Skin of body (tissue), 3 donors: ENCODE measurements at places on chromosomes 11 and 22.

DNA sequence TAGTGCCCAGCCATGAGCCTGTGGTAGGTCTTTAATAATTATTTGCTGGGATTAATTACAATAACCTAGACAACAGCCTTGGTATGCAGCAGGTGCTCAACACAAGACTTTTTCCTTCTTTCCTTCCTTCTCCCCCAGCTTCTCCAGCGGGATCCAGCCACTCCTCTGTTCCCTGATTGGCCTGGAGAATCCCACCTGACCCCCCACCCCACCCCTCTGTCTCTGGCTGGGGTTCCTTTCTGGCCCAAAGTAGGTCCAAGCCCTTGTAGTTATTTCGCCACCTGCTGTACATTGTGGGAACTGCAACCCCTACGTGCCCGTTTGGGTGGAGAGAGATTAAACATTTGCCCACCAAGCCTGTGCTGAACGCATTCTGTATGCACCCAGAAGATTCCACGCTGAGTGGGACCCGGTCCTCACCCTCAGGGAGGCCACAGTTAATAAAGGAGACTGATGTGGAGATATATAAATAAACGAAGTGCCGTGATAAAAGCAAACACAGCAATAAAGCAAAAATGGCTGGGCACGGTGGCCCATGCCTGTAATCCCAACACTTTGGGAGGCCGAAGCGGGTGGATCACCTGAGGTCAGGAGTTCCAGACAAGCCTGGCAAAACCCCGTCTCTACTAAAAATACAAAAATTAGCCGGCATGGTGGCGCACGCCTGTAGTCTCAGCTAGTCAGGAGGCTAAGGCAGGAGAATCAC lies 32.1 kb upstream of the DGKZ start:
- no peak for DNase-seq

GRCh38 chr22:20989323-20990138 lies 7.4 kb downstream of the LZTR1 start:
- DNase-seq: no peak

DNA sequence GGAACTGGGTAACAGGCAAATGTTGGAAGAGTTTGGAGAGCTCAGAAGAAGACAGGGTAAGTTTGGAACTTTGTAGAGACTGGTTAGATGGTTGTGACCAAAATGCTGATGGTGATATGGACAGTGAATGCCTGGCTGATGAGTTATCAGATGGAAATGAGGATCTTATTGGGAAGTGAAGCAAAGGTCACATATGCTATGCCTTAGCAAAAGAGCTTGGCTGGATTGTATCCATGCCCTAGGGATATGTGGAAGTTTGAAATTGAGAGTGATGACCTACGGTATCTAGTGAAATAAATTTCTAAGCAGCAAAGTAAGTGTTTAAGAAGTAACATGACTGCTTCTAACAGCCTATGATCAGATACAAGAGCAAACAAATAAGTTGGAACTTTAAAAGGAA lies 17.8 kb downstream of the BBOX1 start:
- DNase-seq: no peak

DNA sequence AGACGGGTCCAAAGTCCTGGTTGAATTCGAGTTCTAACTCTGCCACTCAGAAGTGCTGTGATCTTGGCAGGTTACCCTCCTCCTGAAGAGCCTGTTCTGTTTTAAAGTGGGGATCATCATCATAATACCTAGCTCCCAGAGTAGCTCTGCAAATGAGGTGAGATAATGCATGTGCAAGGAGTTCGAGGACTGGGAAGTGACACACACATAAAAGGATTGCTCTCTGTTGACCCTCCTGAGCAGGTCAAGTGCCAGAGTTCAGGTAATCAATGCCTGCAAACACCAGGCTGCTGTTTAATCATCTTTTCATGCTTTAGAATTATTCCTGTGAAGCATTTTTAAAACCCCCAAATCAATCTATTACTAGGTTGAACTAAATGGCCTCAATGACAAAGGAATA lies 19.9 kb downstream of the RCN1 start:
- no peak for DNase-seq

DNA sequence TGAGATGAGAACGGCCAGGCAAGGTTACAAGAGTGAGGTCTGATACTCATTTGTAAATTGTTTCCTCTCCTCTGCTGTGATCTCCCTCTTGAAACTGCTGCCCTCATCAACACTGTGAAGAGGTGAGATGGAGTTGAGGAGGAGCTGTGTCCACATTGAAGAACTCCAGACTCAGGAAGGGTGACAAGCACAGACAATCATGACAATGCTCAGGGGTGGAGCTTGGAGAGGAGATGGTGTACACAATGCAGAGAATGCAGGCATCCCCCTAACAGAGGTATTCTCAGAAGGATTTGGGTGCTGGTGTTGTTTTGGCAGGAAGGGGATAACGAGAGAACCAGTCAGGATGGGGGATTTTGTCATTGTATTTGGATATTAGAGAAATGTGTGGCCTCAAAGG lies 21.5 kb upstream of the MMP7 start:
- DNase-seq: no peak

GRCh38 chr22:35630387-35630793 lies 13.3 kb upstream of the MB start:
- DNase-seq: no peak

DNA sequence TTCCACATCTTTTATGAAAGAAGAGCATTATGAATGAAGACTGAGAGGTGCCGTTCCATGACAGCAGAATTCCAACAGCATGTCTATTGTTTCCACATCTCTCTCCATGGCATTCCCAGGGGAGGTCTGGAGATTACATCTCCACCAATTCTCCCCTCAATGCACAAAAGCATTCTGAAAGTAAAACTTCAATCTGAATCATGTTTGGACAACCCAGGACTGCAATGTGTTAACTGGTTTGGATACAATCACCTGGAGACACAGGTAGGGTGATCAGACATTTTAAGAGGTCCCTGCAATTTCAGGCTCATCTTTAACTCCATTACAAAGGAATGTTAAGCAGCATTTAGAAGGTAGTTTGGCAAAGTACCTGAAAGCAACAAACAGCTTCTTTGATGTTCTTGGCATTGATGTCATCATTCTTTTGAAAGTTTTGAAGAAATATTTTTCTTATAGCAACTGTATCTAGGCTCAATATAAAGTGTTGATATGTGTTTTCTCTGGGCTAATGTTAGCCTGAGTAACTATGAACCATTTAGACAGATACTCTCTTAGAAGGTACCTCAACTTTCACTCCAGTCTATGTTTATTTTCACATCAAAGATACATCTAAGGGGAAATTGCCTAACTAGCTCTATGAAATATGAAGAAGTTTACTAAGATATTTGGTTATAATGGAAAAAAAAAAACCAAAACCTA lies 181.4 kb upstream of the MTMR2 start:
- DNase-seq: peak; percentile 27

- no peak for DNase-seq
Measured at GRCh38 chr11:34823639-34824038, 92.5 kb downstream of the APIP start.

DNA sequence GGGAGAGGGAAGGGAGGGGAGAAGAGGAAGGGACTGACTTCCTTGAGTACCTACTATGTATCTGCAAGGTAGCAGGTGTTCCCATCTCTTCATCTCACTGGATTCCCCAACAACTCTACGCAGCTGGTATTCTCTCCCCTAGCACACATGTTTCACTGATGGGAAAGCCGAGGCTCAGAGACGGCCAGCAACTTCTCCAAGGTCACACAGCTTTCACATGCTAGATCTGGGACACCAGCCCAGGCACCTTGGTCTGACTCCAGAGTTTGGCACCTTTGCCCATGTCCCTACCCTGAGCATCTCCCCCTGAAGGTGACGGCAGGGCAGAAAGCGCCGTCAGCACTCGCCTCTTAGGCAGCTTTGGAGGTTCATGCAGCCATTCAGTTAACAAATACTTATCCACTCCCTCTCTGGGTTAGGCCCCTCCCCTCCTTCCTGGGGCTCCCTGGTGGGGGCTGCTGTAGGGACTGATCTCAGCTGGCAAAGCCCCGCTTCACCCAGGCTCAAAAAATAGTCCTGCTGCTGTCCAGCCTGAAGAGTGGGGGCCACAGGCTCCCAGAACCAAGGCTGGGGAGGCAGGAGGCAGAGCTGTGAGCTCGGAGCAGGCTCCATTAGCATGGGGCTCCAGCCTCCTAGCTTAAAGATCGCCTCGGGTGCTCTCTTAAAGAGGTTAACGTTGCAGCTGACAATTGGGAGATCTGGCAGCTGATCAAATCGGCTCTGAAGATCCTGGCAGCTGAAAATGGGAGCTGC lies 79.4 kb downstream of the IGLL1 start:
- no peak for DNase-seq

GRCh38 chr11:19025481-19026406 lies 34.8 kb downstream of the MRGPRX2 start:
- no peak for DNase-seq

DNA sequence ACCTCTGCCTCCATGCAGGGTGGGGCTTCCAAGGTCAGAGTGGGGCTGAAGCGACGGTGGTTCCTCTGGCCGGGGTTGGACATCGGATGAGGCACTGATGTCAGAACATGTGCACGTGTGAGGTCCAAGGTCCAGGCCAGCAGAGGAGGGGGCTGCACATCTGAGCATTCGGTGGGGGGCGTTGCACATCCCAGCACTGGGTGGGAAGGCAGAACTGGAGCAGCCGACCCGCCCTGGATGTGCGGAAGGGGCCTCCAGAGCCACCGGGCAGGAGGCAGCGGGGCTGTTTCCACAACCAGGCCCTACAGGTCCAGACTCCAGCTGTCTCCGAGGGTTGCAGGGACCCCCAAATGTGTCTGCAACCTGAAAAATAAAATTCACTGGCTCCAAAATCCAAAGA lies 271.0 kb downstream of the CTTN start:
- DNase-seq: no peak

- DNase-seq: no peak
Measured at GRCh38 chr11:30605036-30605605, 19.0 kb upstream of the MPPED2 start.
